ENCODE measurements at places on chromosomes 5 and 9.

GRCh38 chr5:122089096-122090013 is 11.3 kb upstream of the LOX start:
- no peak for DNase-seq

DNA sequence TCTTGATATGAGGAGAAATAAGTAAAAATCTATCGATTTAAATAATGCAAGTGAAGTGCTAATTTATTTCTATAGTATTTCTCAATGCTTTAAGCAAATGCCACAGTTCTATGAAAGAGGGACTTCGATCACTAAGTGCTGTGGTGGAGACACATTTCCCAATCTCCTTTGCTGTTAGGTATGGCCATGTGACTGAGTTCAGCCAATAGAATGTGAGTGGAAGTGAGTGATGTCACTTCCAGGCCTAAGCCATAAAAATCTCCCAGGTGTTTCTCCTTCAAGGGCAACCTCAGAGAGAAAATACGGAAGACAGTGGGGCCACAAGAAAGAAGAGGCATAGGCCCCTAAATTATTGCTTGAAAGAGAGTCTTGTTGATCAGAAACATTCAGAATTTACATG is 100.3 kb upstream of the ANKH start:
- DNase-seq: no peak

GRCh38 chr5:87027570-87027969 is 240.1 kb upstream of the RASA1 start:
- DNase-seq: no peak

DNA sequence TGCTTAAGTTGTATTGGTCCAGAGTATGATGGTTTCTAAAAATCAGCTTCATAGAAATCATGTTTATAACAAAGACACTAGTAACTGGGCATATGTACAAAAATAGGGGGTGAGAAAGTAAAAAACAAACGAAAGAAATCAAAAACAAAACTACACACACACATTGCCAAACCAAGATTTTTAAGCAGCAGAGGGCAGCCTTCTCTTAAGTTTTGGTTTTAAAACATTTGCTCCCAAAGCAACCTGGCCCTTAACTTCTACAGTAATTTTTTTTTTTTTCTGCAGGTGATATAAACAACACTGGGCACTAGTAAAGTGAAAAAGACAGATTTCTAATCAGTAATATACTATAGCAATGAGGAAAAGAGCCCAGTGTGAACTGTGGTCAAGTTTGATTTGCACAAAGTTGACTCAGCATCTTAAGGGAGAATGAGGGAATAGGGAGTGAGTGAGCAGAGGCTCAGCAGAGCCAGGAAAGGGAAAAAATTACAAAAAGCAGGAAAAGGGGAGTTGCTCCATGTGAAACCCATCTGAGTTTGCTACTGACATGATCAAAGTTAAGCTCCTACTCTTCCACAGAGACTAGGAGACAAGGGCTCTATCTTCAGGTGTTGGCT is 13.4 kb upstream of the GAPT start:
- no peak for DNase-seq

DNA sequence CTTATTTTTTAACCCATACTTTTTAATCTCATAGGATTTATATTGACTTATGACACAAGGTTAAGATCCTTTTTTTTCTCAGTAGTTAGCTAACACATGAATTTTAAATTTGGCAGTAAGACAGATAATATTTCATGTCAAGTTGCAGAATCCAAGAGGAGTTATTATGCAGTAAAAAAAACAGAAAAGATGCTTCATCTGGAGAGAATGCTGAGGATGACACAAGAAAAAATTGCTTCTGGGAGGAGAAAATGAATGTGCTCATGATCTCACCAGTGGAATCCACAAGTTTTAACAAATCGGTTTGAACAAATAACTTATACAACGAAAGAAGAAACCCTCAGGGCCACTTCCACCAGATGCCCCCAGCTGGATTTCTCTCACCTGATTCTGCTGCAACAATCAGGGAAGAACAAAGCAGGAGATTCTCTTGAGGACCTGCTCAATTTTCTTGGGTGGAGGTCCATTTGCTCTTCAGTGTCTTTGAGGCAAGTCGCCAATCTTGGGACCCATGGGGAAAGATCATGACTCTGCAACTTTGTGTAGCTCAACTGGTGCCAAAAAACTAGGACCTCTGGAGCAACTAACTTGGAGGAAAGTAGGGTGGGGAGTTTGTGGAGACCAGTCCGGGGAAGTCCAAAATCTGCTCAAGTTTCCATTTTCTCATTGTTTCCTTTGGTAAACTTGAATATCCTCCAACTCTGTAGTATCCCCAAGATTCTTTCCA is 50.5 kb upstream of the TNFSF15 start:
- DNase-seq: no peak

- no peak for DNase-seq
Observed at GRCh38 chr5:158699298-158699880, 400.3 kb downstream of the EBF1 start.

DNA sequence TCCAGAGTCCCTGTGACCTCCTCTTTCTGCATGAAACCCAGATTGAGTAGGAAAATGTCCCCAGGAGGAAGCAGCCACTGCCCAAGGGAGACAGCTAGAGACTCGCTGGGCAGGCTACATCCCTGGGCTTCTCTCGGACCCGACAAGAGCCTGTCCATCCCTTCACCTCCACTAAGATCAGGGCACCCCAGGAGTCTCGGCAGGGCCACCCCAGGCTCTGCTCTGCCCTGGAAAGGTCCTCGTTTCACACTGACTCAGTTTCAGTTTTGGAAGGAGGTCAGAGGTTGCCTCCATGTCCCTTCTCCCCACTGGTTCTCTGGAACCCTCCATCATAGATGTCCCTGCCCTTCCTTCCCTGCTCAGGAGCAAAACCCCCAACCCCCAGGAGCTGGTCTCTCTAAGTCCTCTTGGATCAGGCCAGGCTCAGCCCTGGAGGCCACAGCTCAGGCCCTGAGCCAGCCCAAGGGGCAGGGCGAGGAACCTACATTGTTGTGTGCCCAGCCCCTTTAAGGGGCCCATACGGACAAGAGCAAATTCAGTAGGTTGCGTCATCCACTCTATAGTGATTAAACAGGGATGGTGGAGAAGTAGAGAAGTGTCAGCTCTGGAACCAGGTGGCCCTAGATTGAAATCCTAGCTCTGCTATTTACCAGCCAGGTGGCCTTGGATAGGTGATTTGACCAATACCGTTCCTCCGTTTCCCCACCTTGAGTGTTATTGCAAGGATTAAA is 37.4 kb downstream of the C9orf50 start:
- DNase-seq: no peak

DNA sequence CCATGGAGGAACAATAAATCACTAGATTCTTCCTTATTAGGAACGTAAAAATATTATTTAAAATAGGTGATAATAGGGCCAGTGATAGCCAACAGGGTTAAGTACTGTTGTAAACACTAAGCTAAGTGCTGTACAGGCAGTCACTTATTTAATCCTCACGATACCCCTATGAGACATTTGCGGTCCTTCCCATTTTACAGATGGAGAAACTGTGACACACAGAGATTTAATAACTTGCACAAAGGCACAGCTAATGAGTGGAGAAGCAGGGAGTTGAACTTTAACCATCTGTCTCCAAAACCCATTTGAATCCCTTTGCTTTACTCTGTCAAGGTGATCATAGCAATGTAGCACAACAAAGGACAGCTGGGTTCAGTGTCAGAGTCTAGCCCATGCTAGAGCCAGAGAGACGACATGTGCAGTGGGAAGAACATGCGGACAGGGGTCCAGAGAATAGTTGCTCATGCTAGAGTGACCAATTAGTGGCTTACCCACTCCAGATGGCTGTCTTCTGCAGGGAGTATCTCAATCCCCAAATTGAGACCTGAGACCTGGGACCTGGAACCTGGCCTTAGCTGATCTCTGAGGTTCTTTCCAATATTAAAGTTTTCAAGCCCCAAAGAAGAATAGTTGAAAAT is 28.9 kb downstream of the STXBP1 start:
- no peak for DNase-seq

DNA sequence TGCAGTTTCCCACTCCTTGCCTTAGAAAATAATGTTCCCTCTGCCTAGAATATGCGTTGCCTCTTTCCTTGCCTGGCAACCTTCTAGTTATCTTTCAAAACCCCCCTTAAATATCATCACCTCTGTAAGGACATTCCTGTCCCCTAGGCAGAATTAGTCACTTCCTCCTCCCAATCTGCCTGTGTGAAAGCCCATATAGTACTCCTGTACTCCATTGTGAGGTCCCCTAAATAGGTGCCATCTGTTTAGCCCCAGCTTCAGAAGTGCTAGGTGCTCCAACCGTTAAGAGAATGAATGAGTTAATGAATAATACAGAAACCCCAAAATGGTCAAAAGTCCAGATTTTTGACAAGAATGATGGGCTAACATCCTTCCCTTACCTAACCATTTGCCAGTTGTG is 181.4 kb downstream of the GDNF start:
- no peak for DNase-seq

- DNase-seq: no peak
Observed at GRCh38 chr5:179205277-179205676, 140.0 kb downstream of the ADAMTS2 start.

GRCh38 chr5:53392073-53392472 is 88.4 kb upstream of the FST start:
- DNase-seq: no peak

DNA sequence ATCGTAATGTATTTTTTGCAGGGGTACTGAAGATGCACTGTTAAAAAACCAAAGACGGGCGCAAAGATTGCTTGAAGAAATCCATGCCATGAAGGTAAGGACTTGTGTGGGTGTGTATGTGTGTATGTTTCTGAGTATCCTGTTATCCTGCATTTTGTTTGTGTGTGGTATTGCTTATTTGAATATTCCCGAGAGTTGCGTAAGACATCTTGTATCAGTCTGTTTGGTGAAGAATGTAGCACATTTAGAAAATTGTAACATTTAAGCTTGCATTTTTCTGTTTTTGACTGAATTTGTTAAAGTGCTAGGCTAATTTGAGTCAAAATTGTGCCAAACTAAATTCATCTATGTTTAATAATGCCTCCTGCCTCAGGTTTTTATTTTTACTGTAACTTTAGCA is 13.5 kb downstream of the SRFBP1 start:
- no peak for DNase-seq

DNA sequence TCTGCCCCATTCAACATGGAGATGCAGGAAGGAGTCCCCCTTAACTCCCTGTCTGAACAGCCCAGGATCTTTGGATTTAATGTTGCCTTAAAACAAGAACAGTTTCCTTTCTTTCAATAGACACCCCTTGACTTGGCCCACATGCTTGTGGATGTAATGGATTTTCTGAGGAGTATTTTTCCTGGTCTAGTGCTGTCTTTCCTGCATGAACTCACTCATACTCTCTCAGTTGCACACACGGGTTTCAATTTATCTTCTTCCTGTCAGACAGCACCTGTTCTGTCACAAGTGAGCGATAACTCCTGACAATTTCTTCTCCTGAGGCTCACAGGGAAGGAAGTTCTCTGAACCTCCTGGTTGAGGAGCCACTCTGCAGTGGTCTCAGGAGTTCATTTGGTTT is 85.1 kb downstream of the ACER2 start:
- DNase-seq: no peak

- no peak for DNase-seq
Observed at GRCh38 chr5:80916676-80917075, 43.5 kb upstream of the RASGRF2 start.

DNA sequence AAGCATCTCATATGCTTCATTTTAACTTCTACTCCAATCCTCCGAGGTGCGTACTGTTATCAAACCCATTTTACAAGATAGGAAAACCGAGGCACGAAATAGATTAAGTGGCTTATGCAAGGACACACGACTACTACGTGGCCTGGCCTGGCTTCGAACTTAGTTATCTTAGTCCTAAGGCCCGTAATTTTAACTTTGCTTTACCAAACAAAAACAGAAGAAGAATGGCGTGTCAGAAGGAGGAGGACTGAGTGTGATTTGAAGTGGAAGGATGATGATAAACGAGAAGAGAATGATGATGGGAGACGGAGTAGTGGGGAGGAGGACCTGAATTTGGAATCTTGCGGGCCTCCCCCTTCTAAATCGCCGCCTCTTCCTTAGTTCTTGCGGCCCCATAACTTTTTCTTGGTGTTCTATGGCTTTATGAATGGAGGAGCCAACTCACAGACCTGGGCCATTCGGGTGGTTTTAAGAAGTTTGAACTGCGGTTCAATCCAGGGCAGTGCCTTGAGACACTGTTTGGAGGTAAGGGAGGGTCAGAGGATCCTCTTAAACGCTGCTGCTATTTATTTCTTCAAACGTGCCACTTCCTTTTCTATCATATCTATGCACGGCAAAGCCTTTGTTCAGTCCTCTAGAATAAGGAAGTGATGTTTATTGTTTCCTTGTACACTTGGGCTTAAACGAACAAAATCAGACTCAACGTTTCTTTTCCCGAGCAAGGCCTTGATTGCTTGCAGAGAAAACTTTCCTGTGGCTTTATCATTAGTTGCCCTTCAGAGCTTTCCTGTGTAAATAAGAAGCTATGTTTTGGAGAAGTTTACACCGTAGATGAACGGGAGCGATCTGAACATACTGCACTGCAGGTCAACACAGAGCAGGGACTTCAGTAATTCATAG is 795 bp downstream of the CNOT8 start:
- DNase-seq: no peak

Data from stimulated activated CD4-positive, alpha-beta T cell treated with anti-CD3 and anti-CD28 coated beads, TNF-alpha, amount 100 ng/mL, for 48 hours (primary cell).